Astrocyte (in vitro differentiated cells and primary cell): ENCODE measurements at places on chromosomes 6 and 20. TPM values are rescaled to one million over a fixed set of nuclear protein-coding genes. Genes with fewer than 3 reads are reported as not detected.

The ZBP1 gene
- not detected in 2 replicates for total RNA-seq

The BIRC7 gene
- total RNA-seq: 2.9 and 3.3 TPM in 2 replicates

GRCh38 chr20:21380711-21381110 lies 16.6 kb downstream of the NKX2-4 start:
- no peak overlapping the region for H3K4me3 ChIP-seq
- H3K27ac ChIP-seq: no peak overlapping the region
- peaks cover 4% of the 10 kb centered on the region for H3K4me1 ChIP-seq
- peaks cover 21% of the 10 kb centered on the region for H3K36me3 ChIP-seq

DNA sequence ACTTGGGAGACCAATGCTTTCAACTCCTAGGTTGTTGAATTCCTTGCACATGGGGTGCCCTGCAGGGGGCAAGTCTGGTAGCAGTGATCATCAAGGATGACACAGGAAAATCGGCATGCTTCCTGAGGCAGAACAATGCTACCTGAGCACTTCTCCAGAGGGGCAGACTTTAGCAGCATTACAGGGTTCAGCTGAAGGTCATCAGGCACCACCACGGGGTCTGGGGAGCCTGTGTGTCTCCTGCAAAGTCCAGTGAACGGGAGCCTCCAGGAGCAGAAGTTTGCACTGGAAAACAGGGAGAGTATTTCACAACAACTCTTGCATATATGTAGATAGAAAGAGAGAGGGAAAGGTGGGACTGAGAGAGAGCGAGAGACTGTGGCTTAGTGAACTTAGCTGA lies 10.2 kb downstream of the VSX1 start:
- no peak for DNase-seq
- no peak overlapping the region for H3K4me3 ChIP-seq
- H3K36me3 ChIP-seq: no peaks in the 10 kb centered on the region
- H3K27ac ChIP-seq: no peak overlapping the region
- peaks cover 72% of the 10 kb centered on the region for H3K27me3 ChIP-seq
- no peaks in the 10 kb centered on the region for H3K4me1 ChIP-seq
